Globus pallidus (tissue), 1 donor: ENCODE measurements at places on chromosomes 7 and 10.

- no peak for DNase-seq
Observed at GRCh38 chr7:47247132-47247531, 334.8 kb downstream of the TNS3 start.

GRCh38 chr7:10789170-10789569 lies 184.5 kb upstream of the PHF14 start:
- DNase-seq = no peak

GRCh38 chr7:72080865-72081510 lies 331.1 kb downstream of the CALN1 start:
- DNase-seq = no peak

DNA sequence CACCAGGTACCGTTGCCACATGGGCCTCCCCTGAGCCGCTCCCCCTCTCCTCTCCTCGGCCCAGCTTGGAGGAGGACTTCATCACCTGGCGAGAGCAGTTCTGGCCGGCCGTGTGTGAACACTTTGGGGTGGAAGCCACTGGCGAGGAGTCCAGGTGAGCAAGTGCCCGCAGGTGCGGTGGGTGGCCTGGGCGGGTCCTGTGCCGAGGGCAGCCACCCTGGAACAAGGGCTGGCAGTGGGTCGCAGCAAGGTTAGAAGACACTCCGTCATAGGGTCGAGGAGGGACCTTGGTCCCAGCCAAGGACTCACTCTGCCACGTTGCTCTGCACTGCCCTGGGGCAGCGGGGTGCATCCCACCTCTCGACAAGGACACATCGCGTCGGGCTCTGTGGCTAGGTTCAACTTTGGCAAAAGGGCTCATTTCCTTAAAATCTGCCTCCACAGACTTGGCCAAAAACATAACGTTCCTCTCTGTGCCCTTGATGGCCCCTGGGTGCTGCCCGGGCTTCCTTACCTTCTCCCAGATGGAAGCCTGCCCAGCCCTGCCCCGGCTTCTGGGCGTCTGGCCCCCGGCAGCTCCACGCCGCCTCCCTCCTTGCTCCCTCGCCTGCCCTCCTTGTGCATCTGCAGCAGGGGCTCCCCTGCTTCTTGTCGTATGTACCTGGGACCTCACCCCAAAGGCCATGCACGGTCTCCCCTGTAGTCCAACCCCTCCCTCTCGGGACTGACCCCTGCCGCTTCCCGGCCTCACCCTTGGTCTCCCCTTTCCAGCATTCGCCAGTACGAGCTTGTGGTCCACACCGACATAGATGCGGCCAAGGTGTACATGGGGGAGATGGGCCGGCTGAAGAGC lies 12.7 kb downstream of the TMEM120A start:
- DNase-seq = no peak

DNA sequence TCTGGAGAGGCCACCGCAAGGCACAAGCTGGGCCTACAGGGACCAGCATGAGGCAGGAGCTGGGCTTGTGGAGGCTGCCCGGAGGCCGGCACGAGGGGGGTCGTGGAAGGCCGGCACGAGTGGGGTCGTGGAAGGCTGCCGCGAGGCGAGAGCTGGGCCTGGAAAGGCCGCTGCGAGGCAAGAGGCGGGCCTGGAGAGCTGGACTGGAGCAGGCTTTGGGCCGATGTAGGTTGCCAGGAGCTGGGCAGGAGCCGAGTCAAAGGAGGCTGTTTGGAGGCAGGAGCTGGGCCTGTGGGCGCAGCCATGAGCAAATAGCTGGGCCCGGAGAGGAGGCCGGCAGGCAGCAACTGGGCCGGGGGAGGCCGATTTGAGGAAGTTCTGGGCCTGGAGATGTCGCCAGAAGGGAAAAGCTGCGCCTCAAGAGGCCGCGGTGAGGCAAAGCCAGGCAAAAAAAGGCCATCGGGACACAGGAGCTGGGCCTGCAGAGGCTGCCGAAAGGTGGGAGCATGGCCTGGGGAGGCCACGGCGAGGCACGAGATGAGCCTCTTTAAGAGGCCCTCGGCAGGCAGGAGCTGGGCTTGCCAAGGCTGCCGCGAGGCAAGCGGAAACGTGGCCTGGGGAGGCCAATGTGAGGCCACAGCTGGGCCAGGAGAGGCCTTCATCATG lies 26.5 kb downstream of the MDH2 start:
- no peak for DNase-seq

- DNase-seq = no peak
Observed at GRCh38 chr7:12893292-12893691, 205.9 kb downstream of the ARL4A start.

GRCh38 chr10:106931159-106931852 lies 233.2 kb downstream of the SORCS1 start:
- DNase-seq = no peak

GRCh38 chr7:39733881-39734632 lies 110.7 kb downstream of the RALA start:
- no peak for DNase-seq

DNA sequence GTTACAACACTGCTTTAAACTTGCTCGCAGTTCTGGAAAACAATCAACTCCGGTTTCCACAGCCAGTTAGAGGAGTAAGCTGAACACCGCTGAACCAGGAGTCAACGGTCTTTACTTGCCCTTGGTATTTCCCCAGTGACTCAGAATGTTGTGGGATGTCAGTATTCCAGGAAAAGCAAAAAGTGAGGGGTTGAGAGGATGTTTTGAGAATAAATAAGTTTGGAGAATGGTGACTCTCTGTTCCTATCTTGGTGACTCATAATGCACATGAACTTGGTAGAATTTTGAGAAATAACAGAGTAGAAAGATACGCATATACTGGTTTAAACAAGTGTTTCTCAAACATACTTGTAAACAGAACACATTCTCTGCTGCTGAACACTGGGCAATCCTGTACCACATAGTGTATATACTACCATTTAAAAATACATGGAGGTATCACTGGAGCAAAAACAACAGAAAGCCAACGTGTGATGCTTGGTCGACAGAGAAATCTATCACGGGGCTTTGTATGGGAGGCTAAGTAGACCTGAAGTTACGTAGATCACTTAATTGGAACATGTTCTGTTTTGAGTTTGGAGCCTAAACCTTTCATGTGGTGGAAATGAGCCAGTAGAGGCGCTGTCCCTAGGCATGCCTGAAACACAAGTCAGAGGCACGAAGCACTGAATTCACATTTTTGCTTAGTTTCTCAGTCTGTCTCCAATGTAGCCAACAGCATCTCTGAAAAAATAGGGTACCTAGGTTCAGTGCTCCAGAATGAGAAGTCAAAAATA lies 534.3 kb downstream of the PARD3 start:
- no peak for DNase-seq

DNA sequence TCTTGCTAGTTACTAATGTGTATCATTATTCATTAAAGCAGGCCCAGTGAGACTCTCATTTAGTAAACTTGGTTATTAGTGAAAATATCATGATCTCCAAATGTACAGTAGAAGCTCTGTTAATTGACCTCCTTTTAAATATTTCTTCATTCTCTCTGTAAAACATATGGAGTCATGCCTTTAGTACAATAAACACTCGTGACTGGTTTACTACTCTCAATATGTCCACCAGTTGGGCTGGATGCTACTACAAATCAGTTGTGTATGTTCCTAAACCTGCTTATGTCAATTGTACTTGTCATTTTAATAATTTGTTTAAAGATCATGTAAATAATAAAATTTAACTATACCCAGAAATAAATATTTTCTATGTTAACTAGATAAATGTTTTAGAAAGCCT lies 68.6 kb upstream of the COMTD1 start:
- no peak for DNase-seq

- no peak for DNase-seq
Observed at GRCh38 chr10:31771331-31771831, 157.2 kb downstream of the ARHGAP12 start.

DNA sequence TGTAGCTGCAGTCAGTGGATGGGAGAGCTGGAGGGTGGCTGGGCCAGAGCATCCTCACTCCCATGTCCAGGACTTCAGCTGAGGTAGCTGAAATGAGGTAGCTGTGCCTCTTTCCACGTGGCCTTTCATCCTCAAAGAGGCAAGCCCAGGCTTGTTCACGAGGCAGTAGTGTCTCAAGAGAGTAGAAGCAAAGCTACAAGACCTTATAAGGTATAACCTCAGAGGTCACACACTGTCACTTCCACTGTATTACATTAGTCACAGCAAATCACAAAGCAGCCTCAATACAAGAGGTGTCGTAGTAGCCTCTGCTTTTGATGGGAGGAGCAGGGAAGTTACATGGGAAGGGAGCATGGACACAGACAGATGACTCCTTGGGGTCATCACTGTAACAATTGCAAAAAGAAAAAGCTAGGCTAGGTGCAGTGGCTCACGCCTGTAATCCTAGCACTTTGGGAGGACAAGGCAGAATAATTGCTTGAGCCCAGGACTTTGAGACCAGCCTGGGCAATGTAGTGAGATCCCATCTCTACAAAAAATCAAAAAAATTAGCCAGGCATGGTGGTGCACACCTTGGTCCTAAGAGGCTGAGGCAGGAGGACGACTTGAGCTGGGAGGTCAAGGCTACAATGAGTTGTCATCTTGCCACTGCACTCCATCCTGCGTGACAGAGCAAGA lies 97.5 kb downstream of the SKIDA1 start:
- DNase-seq = no peak

DNA sequence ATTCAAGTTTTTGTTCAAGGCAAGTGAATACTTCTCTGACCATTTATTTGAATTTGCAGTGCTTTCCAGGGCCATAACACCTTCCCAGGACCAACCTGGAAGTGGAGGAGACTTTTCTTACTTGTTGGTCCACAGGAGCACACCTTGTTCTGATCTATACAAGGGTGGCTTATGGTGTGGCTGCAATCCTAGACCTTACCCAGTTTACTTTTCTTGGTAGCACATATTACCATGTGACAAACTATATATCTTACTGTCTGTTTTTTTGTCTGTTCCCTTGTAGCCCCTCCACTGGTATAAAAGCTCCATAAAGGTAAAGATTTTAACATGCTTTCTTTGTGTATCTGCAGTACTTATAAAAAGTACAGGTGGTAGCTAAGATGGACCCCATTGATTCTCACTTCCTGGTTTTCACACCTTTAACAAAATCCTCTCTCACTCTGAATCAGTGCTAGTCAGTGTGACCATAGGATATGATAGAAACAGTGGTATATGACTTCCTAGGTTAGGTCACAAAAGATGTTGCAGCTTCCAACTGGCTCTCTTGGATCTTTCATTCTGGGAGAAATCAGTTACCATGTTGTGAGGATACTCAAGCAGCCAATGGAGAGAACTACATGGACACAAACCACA lies 5.6 kb upstream of the ASB4 start:
- no peak for DNase-seq

- peak; percentile 8 for DNase-seq
Observed at GRCh38 chr7:113698556-113699220, 220.1 kb downstream of the PPP1R3A start.

DNA sequence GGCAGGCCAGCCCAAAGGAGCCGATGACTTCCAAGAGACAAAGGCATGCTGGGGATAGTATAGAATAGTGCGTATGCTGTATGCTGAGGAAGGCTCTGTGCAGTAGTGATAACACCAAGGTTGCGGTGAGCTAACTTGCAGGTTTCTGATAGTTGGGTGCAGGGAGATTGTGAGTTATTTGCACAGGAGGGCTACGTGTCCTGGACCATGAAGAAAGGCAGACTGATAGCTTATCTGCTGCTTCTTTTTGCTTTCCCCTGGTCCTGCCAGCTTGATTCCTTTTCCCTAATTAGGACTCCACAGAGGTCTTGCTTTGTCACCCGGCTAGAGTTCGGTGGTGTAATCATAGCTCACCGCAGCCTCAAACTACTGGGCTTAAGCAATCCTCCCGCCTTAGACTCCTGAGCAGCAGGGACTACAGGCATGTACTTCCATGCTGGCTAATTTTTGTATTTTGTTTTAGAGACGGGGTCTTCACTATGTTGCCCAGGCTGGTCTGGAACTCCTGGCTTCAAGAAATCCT lies 43.9 kb upstream of the ARHGAP12 start:
- DNase-seq = no peak
